ENCODE measurements at places on chromosomes 6 and 20.

DNA sequence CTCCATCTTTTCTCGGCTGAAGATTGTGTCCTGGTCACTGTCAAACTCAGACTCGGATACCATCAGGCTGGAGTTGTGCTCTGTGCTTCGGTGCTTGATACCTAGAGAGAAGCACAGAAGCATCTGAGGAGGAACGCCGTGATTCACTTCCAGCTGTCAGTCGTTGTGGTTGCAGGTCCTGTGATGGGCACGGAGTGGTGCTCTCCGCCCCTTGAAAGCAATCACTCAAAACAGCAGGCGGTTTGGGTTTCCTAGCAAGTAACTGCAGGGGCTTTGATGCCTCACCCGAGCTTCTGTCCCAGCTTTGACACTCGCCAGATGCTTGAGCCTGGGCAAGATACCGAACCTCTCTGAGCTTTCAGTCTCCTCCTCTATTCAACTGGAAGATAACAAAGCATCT lies 52.5 kb downstream of the ALDH5A1 start:
- DNase-seq: no peak

GRCh38 chr6:103729658-103730057 lies 1130.1 kb downstream of the HACE1 start:
- no peak for DNase-seq

DNA sequence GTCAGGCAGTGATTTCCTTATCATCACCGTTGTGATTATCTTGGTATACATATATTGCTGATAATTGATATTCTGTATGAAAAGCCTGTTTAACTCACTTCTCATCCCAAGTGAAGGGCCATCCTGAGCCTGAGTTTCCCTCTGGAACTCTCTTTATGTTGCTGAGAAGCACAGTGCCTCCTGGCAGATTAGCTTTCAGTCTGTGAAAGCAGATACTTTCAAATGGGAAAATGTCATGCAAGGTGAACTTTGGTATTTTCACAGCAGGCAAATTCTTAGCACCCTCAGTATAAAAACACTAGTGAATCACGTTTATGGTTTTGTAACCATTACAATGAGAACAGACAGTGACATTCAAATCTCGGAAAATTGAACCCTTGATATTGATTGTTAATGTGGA lies 151.6 kb downstream of the PRIM2 start:
- no peak for DNase-seq

DNA sequence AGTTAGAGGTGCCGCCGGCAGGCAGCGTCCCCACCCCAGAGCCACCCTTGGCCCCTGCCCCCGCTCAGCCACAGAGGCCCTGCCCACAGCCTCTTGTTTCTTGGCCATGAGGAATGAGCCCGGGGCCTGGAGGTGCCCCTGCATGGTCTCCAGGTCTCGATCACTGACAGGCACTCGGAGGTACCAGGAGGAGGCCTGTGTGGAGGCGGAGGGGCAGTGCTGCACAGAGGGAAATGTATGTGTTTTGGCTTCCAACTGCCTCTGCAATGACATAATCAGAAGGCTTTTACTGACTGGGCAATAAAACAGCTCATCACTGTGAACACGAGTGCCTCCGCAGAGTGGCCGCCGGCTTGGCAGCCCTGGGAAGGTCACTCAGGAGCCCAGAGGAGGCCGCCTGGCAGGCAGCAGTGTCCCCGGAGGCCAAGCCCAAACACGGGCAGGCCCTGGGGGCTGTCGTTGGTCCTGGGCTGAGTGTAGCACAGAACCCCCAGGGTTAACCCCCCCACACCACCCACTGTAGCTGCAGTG lies 61.1 kb upstream of the GATA5 start:
- DNase-seq: no peak

DNA sequence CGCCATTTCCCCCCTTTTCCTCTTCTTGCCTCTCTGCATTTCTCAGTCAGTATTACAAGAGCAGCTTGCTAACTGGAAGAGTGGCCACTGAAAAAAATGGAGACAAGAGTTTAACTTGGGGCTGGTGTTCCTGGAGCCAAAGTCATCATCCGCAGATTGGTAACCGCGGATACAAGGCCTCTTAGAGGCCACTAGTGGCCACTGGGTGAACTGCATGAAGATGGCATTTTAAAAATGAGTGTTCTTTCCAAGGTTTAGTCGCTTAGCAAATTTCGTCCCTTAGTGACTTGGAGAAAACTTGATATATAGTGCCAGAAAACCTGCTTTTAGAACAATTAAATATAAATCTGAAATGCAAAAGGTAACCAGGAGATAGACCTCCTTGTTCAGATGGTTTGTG lies 4.8 kb downstream of the F13A1 start:
- DNase-seq: peak; percentile 12

DNA sequence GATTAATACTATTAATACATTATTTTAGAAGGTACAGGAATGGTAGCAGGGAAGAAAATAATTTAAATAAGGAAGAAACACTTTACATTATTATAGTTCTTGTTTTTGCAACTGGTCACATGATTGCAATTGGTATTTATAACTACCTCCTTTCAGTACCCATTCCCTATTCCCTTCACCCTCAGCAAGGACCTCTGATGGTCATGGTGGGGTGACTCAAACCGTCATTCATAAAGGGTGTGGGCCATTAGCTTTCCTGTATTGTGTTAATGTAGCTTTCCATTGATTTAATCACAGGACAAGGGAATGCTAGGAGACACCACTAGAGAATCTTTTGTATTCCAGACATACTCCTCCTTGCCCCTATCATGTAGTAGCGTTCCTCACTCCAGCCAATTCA lies 47.2 kb upstream of the TMEM244 start:
- DNase-seq: no peak

GRCh38 chr20:8291873-8292272 lies 159.8 kb downstream of the PLCB1 start:
- no peak for DNase-seq

- no peak for DNase-seq
Observed at GRCh38 chr6:3001773-3002293, 2.1 kb downstream of the NQO2 start.

DNA sequence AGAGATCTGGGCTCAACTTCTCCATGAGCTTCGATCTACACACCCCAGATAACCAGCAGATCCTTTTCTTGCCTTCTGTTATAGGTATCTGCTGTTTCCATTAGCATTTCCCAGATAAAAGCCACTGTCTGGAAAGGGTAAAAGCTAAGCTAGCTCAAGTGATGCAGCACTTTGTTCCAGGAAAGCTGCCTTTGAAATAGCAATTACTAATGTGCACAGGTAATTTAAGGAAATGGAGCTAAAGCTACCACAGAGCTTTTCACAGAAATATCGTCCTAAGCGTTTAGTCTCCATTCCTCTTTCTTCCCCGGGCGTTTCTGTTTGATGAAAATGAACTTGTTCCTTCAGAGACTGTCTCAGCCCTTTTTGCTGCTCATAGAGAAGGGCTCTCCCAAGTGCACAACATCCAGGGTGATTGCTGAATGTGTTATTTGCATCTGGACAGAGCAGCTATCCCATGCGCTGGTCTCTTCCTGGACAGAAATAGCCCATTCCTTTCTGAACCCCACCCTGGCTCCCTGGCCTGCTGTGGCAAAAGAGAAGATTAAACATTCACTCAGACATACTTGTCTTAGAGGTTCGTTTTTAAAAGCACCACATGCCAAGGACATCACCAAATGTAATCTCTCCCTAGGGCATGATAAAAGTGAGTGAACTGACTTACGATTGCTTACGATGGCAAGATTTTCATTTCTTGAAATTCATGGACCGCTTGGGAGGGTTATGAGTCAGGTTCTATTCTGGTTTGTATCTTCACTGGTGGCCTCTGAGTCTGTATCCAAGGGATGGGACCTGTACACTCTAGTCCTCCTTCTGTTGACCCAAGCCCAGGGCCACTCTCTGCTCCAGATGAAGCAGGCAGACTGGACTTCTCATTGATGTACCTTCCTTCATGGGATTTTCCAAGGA lies 429.1 kb upstream of the CDH4 start:
- DNase-seq: no peak

DNA sequence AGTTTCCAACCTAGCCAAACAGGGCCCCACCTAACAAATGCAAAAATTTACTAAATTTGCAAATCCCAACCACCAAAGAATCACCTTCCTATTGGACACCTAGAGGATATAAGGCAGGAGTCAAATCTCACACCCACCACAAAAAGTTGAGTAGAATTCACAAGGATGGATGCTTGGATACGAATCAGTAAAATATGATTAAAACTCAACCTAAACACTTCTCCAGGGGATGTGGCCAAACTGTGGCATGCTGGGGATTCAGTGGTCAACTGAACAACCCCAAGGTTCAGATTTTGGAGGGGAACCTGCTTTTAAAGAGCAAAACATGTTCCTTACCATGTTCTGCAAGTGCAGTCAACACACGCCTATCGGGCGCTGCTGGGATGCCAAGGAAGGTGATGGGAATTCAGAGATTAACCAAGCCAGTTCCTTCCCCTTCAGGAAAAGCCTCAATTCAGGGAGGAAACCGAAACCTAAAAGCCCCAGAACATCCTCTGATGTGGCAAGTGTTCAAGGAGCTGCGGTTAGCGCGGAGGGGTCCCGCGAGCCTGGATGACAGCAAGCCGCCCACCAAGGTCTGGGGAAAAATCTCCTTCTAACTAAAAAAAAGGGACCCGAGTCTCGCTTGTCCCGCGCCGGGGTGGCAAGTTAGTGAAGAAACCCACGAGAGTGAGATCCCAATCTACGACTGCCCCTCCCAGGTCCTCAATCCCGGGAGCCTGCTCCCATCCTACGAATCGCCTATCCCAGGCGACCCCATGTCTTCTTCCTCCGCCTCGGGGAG lies 902 bp downstream of the SAMHD1 start:
- peak; percentile 29 for DNase-seq

GRCh38 chr20:63558804-63559484 lies 5.0 kb downstream of the FNDC11 start:
- DNase-seq: no peak

- DNase-seq: no peak
Observed at GRCh38 chr20:237489-237888, 10.4 kb downstream of the DEFB129 start.

- DNase-seq: no peak
Observed at GRCh38 chr6:105588123-105588710, 185.3 kb upstream of the PREP start.

DNA sequence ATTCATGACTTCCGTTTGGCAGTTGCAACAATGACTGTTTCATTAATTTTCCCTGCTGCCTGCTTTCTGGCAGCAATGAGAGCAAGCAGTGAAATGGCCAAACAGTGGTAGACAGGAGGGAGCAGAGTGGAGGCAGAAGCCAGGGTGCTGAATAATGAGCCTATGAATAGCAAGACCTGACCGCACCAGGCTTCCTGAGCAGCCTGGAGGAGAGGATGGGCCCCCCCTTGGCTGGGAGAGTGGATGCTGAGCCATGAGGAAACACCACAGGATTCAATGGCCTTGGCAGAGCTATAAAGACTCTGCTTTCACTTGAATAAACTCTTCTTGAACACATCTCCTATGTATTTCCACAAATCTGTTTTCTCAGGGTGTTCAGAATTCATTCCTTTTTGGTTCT lies 68.1 kb upstream of the SNRPB2 start:
- DNase-seq: no peak

DNA sequence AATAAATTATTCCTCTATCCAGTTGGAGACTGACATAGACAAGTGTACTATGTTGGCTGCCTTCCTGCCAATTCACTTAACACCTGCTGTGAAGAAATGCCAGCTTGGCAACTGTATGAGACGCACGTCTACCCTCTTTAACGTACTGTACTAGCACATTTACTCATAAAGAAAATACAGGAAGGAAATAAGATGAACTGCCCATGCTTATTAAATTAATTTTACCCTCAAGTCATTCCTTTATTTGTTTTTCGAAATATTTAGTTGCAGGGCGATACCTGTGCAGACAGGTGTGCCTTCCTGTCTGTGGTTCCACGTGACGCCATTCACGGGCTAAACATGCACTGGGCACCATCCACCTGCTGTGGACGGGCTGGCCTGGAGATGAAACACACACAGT lies 52.0 kb downstream of the PSMG4 start:
- DNase-seq: no peak

DNA sequence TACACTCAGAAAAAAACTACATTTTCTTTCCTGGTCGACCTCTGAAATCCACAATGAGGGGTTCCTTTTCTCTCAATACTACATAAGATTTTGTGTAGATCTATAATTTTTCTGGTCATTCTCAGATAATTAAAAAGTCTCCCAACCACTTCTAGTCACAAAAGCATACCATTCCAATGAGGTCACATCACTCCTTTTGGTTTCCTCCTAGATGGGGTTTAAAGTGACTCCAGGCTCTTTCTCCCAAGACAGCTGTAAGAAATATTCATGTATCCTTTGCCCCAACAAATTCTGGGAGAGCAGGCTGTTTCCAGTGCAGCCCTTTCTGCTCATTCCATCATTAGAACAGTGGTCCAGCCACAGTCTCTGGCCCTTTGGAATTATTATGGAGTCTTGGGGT lies 43.1 kb upstream of the BEND6 start:
- peak; percentile 14 for DNase-seq

- no peak for DNase-seq
Observed at GRCh38 chr6:139427199-139427598, 52.8 kb upstream of the CITED2 start.

DNA sequence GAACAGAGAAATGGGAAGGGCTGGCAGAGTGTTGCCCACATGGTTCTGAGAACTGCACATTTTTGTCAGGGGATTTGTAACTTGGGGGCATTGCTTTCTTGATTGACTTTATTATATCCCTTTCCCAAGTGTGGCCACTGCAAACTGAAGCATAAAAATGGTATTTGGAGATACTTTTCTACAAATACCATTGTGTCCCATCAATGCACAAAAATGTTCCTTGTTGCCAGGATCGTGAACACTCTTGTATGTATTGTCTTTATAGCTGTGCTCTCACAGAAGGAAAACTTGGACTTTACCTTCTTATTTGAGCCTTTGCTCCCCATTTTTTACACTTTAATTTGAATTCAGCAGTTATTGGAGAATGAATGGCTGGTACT lies 57.1 kb upstream of the C20orf144 start:
- DNase-seq: no peak

DNA sequence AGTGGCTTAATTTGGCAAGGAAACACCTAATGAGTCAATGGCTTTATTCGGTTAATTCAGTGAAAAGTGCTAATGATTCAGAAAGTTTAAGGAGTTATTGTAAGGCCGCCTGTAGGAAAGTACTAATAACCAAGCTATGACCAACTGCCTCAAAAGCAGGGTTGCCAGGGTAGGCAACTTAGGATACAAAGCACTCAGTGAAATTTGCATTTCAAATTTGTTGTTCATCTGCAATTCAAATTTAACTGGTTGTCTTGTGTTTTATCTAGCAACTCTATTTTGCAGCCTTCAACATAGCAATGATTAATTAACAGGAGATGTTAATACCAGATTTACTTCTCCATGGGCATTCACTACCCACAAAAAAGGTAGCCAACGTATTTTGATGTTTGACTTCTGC lies 412.3 kb downstream of the PRKN start:
- no peak for DNase-seq

- DNase-seq: no peak
Observed at GRCh38 chr6:54695815-54696214, 150.8 kb upstream of the FAM83B start.

DNA sequence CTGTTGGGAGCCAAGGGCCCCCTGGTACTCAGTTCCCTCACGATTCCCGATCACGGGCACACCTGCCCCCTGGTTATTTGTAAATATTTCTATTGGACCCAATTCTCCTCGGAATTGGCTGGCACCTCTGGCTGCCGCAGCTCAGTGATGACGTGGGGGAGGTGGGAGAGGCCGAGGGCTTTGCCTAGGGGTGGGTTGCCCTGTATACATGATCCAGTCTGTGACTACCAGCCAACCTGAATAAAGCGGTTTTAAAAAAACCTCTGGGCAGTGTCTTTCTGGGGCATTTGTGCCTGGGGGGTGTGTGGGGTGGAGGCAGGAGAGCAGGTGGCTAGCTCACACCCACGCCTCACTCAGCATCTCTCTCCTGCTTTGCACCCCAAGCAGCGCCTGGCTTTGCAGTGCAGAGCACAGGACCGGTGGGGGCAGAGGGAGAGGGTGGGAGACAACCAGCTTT lies 42.2 kb downstream of the VSTM2L start:
- no peak for DNase-seq

All from PC-9 (cell line).